ENCODE measurements at places on chromosomes 4 and X.

- no peak for DNase-seq
These were observed 140.2 kb downstream of the STIM2 start for GRCh38 chr4:27000820-27001219.

DNA sequence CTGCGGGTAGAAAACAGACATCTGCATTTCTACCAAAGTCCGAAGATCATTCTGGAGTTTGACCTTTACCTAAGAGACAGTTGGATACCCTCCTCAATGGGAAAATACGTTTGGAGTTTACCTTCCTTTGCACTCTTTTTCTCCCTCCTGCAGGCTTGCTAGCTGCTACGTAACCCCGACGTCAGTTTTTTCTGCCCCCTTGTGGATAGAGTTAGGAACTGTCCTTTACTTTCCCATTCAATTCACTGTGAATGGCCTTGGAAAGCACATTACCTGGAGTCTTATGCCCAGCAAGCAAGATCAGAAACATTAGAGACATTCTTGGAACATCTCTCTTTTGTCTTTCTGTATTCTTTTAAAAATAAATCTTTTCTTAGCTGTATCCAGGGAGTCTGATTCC lies 250.7 kb downstream of the NAP1L3 start:
- DNase-seq: no peak

GRCh38 chr4:184122631-184123408 lies 94.9 kb downstream of the ENPP6 start:
- DNase-seq: no peak

DNA sequence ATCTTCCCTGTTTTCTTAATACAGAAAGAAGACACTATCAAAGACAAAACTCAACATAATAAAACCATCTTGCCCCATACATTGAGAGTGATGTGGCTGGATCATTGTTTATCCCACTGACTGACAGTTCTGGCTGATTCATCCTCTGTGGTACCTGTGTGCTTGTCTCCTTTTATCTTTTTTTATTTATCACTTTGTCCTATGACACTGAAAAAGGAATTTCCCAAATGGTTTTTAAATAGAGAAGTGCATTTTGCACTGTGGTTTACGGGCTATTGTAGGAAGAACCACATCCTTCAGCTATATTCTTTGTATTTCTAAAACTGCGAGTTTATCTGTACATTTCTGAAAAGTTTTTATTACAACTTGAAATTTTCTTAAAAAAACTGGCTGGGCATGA lies 15.0 kb downstream of the TTC29 start:
- DNase-seq: no peak

- no peak for DNase-seq
These were observed 30.0 kb upstream of the GTPBP6 start for GRCh38 chrX:348461-349117.

DNA sequence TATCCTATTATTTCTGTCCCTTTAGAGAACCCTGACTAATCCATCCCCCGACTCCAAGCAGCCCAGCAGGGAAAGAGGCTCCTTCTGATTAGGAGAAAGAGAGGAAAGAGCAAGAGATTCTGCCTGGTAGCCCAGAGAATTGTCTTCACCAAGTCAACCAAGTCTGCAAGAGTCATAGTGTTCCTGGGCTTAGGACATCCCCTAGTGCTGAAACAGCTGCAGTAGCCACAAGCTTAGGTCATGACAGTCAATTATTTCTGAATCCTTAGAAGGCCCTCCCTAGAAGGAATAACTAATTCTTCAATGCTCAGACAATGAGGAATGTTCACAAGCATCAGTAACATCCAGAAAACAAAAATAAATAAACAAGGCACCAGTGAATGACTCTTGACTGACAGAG lies 480.3 kb upstream of the GRIA3 start:
- DNase-seq: no peak

DNA sequence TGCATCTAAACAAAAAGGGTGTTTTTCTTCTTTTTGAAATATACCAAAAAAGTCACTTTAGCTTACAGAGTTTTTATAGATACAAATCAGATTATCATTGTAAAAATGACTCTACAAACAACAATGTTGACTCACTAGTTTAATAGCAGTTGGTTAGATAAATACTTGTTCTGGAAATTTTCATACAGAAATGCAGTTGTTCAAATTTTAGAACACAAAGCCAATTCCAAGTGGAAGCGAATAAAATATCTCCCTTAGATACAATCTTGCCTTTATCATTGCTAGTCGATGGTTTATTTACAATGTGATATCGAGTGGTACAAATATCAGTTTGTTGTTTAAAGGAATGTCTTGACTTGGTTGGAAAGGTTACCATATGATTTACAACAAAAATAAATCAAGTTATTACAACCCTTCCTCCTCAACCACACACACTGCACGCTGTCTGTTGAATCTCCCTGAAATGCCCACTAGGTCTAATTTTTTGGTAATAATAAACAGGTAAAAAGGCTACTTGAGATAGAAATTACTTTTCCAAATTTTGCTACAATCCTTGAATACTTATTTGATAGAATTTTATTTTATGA lies 114.8 kb downstream of the CDS1 start:
- DNase-seq: no peak

All from activated T-cell treated with anti-CD3 and anti-CD28 coated beads, Interleukin-2, amount 50 U/mL, for 4 hours (primary cell).